ENCODE measurements at places on chromosomes 13 and 19. TPM values are rescaled to one million over a fixed set of nuclear protein-coding genes. Genes with fewer than 3 reads are reported as not detected.

Gene C1QTNF9
- total RNA-seq: not detected

Gene CGB5
- total RNA-seq: not detected

Gene ZFP28
- total RNA-seq: 3.9 TPM

Gene GIPC3
- total RNA-seq: not detected

Gene RXFP2
- not detected for total RNA-seq

Gene NLRP11
- not detected for total RNA-seq
